ENCODE measurements at places on chromosomes 4 and X. TPM values are rescaled to one million over a fixed set of nuclear protein-coding genes. Genes with fewer than 3 reads are reported as not detected.

GRCh38 chrX:8927701-8928100 is 106.2 kb downstream of the FAM9B start:
- no peaks in the 10 kb centered on the region for H3K27me3 ChIP-seq
- no peak overlapping the region for H3K27ac ChIP-seq
- no peak for DNase-seq
- H3K4me3 ChIP-seq, result no peak overlapping the region
- H3K36me3 ChIP-seq, result no peaks in the 10 kb centered on the region

The MAGEA2B gene
- total RNA-seq, result not detected

DNA sequence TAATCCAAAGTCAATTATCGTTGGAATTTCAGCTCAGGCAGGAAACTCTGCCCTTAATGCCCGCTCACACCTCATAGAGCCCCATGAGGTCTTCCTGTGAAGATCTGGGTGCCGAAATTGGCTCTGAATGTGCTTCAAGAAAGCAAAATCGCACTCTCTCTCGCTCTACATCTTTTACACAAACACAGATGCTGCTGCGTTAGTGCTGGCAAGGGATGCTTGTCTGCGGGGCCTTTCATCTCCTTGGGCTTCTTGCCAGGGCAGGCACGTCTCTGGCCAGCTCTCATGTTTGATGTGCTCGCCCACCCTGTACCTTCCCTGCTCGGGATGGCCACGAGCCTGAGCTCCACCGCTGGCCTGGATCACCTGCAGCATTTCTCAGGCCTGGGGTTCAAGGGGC is 66.5 kb downstream of the CLCN4 start:
- no peaks in the 10 kb centered on the region for H3K27me3 ChIP-seq
- H3K36me3 ChIP-seq, result no peaks in the 10 kb centered on the region
- peak; percentile 14 for DNase-seq
- H3K4me1 ChIP-seq, result no peaks in the 10 kb centered on the region
- H3K27ac ChIP-seq, result no peak overlapping the region

GRCh38 chr4:158796370-158797140 is 27.7 kb downstream of the FNIP2 start:
- H3K27me3 ChIP-seq, result no peaks in the 10 kb centered on the region
- peaks cover 29% of the 10 kb centered on the region for H3K4me1 ChIP-seq
- no peaks in the 10 kb centered on the region for H3K36me3 ChIP-seq
- no peak overlapping the region for H3K4me3 ChIP-seq

DNA sequence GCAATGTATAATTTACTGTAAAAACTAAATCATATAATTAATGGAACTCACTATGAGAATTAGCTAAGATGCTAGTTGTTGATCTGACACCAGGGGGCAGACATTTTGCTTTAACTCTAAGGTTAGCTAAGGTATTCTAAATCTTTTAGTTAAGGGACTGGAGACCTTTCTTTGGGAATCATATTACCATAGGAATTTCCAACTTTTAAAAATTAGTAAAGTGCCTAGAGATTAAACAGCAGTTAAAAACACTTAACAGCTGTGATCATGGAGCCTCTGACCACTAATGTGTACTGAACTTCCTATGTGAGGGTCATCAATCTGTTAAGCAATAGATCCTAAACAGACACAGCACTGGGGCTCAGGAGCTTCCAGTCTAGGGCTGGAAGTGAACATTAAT is 226.6 kb downstream of the NSUN7 start:
- H3K27me3 ChIP-seq, result no peaks in the 10 kb centered on the region
- peak; percentile 43 for DNase-seq
- no peaks in the 10 kb centered on the region for H3K36me3 ChIP-seq

Data from stomach (tissue), 19 donors.